ENCODE measurements at places on chromosomes 1 and 21.

GRCh38 chr1:203684094-203684493 is 57.5 kb downstream of the ATP2B4 start:
- DNase-seq, result no peak

- no peak for DNase-seq
Measured at GRCh38 chr1:18480315-18481189, at the start of gene KLHDC7A. Gene KLHDC7A, plus strand, starts transcription at chr1:18480930. Its CDS starts 52 bp downstream, at chr1:18480982.

- DNase-seq, result peak; percentile 18
Measured at GRCh38 chr1:63705078-63705477, 68.7 kb upstream of the ROR1 start.

DNA sequence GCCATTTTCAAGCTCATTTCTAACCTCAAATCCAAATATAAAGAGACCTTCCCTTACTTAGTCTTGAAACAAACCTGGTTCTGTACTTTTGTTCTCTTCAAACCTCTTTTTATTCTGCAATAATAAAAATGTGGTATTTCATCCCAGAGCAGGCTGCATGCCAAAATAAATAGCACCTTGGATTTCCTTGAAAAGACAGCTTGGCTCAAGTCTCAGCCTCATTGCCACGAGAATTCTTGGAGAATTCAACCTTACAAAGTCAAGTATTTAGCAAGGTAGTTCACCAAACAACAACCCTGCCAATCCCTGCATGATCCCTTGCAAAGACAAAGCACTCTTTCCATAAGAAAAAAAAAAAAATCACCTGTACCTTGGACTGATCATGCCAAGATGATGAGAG is 33.8 kb downstream of the KANK4 start:
- no peak for DNase-seq

DNA sequence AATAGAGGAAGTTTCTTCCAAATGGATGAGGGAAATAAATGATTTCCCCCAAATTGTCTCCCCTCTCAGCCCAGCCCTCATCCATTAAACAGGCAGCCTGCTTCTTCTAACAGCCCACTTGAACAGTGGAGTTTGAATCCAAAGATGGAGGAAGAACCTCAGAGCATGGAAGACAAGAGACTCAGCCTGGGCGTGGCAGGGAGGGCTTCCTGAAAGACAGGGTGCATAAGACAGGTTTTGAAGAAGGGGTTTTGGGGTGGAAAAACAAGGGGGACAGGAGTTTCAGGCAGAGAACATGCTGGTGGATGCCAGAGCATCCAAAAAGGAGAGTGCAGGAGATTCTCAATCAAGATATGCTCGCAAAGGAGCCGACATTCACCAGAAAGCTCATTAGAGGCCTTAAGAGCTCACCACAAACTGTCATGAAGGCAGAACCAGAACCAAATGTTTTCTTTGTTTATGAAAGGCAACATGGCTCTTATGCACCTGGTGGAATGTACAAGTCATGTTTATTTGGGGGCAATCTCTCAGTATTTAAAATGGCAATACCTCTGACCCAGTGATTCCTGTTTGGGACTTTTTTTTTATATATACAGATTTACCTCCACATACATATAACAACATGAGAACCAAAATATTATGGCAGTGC is 26.5 kb upstream of the TSPEAR start:
- DNase-seq, result no peak

DNA sequence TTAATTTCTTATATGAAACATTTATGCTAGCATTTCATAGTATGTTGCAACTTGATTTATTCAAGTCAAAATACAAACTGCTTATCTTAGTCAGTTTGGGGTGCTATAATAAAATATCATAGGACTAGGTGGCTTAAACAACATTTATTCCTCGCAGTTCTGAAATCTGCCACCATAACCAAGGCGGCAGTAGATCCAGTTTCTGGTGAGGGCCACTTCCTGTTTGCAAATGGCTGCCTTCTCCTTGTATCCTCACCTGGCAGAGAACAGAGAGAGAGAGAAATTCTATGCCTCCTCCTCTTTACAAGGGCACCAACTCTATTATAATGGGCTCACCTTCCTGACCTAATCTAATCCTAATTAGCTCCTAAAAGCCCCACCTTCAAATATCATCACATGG is 76.1 kb upstream of the RGS2 start:
- DNase-seq, result no peak

GRCh38 chr1:181392133-181392532 is 91.2 kb upstream of the CACNA1E start:
- DNase-seq, result no peak

DNA sequence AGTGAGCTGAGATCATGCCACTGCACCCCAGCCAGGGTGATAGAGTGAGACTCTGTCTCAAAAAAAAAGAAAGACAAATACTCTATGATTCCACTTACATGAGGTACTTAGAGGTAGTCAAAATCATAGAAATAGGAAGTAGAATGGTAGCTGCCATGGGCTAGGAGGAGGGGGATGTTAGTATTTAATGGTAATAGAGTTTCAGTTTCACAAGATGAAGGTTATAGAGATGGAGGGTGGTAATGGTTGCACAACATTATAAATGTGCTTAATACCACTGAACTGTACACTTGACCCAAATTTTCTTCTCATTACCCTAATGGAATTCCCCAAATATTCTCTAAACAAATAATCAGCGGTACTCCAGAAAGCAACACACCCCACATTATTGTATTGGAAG is 12.8 kb downstream of the EIF2B3 start:
- no peak for DNase-seq

DNA sequence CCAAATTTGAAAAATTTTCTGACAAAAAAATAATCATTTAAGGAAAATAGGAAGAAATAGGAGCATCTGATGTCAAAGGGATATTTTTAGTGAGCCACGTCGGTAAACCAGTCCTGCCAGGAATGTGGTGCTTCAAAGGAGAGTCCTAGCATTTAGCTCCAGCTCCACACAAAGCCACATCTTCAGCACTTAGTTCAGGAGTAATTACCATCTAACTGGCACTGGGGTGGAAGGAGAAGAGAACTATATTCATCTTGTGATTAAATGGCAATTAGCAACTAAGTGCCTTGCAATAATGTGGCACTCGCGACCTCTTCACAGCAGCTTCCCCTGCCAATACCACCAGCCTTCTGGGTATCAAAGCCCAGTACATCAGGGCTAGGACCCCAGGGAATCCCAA is 409.1 kb downstream of the SETD4 start:
- DNase-seq, result no peak

DNA sequence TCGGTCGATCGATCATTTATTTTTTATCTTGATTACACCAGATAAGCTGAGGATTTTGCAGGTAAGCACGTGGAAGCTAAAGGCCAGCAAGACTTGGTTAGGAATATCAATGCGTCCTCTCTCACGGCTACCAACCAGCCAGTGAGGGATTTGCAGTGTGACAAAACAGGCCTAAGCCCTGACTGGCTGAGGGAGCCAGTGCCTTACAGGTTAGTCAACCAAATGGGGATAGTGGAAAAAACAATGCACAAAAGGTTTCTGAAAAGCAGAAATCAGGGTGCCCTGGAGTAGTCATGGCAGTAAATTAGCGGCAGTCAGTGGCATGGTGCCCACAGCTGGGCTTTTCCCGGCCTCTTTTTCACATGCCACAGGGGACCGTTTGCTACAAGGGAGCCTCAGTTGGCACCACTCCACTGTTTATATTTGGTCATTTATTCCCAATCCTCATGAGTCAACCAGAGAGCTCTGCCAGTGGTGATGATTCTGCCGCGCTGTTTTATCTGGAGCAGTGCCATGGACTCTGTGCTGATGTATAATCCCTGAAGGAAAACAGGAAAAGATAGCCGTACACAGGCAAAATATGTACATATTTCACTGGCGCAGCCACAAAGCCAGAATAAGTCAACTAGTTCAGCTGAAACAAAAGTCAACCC is 167.6 kb downstream of the RHOU start:
- DNase-seq, result no peak

- no peak for DNase-seq
Measured at GRCh38 chr1:1109743-1110142, 6.1 kb downstream of the C1orf159 start.

DNA sequence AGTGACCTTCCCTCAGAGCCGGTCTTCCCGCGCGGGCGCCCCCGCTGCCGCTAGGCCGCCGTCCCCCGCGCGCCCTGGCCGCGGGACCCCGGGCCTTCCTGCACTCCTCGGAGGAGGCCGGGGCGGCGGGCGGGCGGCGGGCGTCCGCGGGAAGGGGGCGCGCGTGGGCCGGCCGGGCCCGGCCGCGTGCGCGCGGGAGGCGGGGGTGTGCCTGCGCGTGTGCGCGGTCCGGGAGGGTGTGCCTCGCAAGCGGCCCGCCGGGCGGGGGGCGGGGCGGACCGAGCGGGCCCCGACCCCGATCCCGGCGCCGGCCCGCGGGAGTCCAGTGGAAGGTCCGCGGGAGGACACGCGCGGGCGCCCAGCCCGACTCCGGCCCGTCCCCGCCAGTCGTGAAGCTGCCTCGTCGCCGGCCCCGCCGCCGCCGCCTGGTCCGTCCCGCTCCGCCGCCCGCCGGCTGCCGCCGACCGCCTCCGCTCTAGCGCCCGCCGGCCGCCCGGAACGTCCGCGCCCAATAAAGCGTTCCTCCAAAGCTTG is 438 bp downstream of the MRPS6 start:
- peak; percentile 75 for DNase-seq

DNA sequence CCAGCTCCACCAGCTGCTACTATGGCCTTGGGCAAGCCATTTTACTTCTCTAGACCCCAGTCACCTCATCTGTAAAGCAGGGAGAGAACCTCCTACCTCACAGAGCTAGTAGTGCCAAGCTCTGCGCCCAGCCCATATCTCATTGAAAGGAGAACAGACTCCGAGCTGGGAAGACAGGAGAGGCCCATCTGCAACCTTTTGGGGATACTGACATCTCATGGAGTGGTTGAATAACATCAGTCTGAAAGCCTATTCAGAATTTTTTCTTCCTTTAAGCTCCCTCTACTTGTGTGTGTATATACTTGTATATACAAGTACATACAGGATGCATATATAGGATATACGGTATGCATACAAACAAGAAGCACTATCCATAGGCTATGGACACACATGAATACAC is 279.5 kb upstream of the POU3F1 start:
- DNase-seq, result no peak

DNA sequence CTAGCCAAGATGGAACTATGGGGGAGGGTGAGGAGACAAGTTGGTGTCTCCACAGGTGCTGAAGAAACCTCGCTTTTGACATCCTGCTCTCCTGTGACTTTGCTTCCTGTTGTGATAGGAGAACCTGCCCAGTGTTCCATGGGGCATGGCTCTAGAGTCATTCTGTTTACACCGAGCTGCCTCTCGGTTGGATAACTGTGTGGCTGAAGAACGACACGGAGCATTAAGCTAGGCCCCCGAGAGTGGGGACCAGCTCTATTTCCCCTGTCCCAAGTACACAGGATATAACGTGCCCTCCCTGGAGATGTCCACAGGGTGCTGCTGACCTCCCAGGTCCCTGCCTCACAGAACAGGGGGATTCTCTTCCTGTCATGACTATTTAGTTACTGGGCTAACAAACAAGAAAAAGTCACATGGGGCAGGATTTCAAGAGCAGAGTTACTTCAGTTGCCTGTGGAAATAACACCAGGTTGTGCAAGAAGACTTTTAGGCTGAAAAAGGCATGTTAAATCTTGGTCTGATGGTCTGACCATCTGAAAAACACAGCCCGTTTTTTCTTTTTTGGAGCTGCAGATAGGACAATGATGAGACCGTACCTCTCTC is 29.4 kb upstream of the PPP2R5A start:
- no peak for DNase-seq

GRCh38 chr1:64320922-64321614 is 117.6 kb downstream of the UBE2U start:
- DNase-seq, result no peak

DNA sequence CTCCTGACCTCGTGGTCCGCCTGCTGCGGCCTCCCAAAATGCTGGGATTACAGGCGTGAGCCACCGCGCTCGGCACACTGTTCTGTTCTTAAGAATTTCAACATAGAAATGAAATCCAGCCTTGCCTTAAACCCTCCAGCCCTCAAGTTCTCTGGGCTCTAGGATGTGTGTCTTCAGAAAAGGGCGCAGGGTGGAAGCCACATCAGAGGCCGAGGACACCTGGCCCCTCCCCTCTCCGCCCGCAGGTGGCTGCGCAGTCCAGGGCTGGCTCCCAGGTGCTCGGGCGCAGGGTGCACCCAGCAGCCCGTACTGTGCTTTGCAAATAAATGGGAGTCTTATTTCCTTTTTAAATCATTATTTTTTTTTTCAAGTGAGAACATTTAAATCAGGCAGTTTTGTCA is 2.0 kb upstream of the C1orf174 start:
- DNase-seq, result no peak

DNA sequence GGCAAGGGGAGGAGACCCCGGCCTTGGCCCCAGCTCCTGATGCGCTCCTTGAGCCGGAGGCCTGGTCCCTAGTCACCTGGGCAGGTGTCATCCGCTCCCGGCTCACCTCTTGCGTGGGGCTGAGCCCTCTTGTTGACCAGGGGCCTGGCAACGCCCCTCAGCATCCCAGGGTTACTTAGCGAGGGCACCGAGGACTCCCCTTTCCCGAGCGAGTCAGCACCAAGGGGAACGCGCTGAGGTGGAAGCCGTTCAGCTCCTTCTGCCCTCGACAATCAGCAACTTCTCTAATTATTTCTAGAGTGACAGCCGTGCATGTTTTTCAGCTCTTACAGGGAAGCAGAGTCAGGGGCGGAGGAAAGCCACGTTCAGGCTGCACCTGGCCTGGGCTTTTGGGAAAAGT is 522 bp downstream of the SLC45A1 start:
- DNase-seq, result no peak

DNA sequence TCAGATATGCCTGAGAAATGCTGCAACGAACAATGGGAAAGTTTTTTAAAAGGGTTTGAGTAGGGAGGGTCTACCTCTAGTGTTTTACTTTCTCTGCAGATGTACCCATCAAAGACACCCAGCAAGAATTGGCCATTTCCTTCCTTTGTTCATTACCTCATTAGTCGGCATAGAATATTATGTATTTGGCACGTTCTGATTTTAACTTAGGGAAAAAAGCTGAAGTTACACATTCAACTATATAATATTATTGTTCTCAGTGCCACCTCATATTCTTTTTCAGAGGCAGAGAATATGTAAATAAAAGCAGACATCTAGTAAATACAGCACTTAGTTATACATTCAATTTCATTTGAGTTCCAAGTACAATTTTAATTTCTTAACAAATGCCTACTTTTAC is 83.7 kb upstream of the PPP2R5A start:
- DNase-seq, result no peak

- DNase-seq, result no peak
Measured at GRCh38 chr1:119865627-119866026, 30.7 kb downstream of the ADAM30 start.

DNA sequence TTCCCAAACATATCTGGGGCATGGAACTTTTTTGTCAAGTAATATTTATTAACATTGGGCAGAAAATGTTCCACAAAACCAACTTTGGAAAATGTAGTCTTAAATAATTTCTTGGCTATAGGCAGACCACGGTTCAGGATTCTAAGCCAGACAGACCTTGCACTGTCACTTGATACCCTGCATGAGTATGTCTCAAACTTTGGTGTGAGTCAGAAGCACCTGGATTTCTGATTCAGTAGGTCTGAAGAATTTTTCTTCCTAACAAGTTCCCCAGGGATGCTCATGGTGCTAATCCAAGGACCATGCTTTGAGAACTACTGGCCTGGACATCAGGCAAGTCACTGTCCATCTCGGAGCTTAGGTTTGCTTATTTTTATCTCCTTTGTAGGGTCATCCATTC is 562.0 kb downstream of the PLPP3 start:
- no peak for DNase-seq

GRCh38 chr21:29163341-29164115 is 33.1 kb downstream of the MAP3K7CL start:
- no peak for DNase-seq

- DNase-seq, result no peak
Measured at GRCh38 chr1:165486663-165487062, 41.7 kb upstream of the RXRG start.

GRCh38 chr1:192784397-192784796 is 24.4 kb upstream of the RGS2 start:
- DNase-seq, result no peak

GRCh38 chr21:23401278-23401677 is 2206.0 kb downstream of the MRPL39 start:
- DNase-seq, result no peak
